LHCN-M2 (cell line): ENCODE measurements at places on chromosomes 7 and 10. TPM values are rescaled to one million over a fixed set of nuclear protein-coding genes. Genes with fewer than 3 reads are reported as not detected.

SH2D4B gene
- total RNA-seq = not detected in 2 replicates

TRIM50 gene
- total RNA-seq = not detected in 2 replicates

MCM10 gene
- total RNA-seq = 26.1 and 29.6 TPM in 2 replicates

DNA sequence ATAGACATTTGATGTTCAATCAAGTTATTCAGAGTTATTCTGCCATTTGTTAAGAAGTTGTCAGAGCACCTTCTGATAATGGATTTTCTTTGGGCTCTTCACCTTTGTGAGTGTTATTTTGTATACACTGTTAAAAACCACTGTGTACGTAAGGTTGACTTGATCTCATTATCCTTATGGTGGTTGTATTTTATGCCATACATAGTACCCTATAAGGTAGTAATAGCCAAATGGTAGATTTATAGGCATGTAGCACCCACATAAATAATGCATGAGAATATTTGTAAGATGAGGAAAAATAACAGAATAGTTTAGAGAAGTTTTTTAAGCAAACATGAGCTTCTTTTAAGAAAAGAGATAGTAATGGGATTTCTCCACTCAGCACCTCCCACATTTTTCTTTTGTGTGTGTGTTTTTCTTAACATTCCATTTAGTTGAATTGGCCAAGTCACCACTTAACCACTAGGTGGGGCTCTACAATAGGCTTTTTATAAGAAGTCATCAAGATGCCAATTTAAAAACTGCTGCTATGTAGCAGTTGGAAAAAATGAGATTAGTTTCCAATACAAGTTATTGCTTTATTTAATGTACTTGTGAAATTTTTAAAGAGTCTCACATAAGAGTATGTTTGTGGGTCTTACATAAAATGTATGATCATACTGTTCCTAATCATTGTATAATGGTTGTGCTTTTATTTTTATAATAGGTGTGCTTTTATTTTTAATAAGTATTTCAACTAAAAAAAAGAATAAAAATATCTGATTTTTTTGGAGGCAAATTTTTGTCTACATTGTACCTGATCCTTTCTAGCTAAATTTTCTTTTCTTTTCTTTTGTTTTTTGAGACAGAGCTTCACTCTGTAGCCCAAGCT lies 41.1 kb upstream of the STMP1 start:
- peak; percentile 92 for DNase-seq

DNA sequence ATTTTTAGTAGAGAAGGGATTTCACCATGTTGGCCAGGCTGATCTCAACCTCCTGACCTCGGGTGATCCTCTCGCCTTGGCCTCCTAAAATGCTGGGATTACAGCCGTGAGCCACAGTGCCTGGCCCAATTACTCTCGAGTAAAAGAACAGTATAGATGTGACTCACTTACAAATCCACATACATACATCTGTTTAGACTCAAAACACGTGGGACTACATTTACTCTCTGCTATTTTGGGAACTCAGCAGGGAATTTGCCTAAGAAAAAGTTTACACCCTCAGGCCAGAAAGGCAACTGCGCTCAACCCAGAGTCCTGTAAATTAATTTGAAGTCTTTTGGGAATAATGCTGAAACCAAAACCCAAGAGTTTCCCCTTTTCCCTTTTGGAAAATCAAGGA lies 289.7 kb downstream of the KLF6 start:
- DNase-seq = no peak

TMEM178B gene
- total RNA-seq = 0.34 and 0.45 TPM in 2 replicates

GRCh38 chr10:78413076-78414055 lies 379.7 kb downstream of the RPS24 start:
- DNase-seq = no peak

GRCh38 chr10:21071001-21071673 lies 174.0 kb upstream of the NEBL start:
- no peak for DNase-seq

DNA sequence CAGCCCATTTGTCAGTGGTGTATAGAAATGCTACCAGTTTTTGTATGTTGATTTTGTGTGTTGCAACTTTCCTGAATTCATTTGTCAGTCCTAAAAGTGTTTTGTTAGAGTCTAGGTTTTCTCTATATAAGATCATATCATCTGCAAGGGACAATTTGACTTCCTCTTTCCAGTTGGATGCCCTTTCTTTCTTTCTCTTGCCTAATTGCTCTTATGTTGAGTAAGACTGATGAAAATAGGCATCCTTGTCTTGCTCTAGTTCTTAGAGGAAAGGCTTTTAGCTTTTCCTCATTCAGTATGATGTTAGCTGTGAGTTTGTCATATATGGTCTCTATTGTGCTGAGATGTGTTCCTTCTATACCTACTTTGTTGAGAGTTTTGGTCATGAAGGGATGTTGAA lies 161.7 kb upstream of the TPK1 start:
- no peak for DNase-seq

DNA sequence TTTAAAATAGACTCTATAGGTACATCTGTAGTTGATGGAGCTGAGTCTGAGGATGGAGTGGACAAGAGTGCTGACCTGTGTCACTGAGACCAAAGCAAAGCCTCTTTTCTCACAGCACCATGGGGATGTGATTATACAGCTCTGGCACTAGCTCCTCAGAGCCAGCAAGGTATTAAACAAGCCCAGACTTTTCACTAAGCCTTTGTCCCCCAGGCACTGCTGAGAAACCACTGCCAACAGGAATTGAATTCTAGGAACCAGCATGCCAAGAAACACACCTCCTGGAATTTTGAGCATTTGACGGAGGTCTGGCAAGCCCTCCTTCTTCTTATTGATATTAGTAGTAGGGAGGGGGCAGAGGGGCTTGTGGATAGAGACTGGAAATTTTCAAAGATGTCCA lies 147.0 kb downstream of the C1GALT1 start:
- DNase-seq = no peak

- DNase-seq = peak; percentile 38
Measured at GRCh38 chr7:65980478-65981250, 1.3 kb downstream of the GUSB start.

TNKS2 gene
- total RNA-seq = 27.5 and 30.6 TPM in 2 replicates

MAGI2 gene
- total RNA-seq = 2.4 and 3.6 TPM in 2 replicates

DNA sequence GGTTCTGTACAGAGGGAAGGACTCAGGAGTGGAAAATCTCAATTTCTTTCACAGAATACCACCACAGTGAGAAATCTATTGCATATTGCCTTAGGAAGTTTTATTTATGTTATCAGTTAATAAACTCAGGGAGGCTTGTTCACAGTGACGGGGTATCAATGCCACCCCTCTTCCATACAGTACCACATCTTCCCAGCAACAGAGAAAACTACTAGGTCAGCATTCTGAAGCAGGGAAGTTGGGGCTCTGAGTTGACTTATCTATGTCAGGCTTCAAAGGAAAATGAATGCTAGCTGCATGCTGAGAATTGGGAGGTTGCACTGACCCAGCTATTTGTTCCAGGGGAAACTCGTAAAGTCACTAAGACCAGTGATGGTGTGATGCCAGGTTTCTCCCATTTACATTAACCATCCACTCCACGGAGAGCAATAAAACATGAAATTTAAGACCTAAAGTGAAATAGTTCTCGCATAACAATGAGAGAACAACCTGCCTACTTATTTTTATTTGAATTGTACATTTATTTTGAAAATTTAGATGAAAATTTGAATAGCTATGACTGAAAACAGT lies 266.7 kb downstream of the RNLS start:
- DNase-seq = no peak

DNA sequence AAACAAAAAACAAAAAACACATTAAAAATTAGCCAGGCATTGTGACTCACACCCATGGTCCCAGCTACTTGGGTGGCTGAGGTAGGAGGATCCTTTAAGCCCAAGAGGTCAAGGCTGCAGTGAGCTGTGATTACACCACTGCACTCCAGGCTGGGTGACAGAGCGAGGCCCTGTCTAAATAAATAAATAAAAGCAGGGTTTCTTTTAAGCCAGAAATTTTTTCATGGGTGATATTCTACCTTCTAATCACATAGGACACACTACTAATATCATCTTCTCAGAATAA lies 14.2 kb upstream of the SVIL start:
- DNase-seq = no peak

CEP55 gene
- total RNA-seq = 99.7 and 102 TPM in 2 replicates

KIF11 gene
- total RNA-seq = 61.3 and 66.2 TPM in 2 replicates

DNA sequence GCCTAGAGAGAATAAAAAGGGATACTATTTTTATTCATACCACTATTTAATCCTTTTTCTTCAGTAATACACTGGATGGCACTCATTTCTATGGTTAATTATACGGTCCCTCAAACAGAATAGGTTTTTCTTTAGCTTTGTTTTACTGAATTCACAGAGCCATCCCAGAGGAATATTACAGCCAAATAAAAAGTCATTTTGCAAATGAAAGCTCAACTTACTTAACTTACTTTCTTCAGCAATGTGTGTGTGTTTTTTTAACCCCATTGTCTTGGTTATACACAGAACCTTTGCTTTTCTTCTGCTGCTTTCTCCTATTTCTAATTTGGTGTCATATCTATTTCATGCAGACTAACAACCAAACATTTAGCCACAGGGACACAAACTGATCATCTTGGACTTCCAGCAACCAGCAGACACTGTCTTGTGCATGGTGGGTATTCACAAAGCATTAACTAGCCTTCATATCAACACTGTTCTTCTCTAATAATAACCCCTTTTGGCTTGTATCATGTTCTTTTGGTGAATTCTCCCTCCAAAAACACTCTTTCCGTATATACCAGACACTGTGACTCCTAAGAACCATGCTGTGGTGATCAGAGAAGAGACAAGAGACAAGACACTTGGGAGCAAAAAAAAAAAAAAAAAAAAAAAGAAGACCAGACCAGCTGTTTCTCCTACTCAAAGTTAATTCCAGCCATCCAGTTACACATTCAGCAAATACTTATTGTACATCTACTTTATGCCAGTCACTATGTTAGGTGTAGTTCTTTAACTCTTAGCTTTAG lies 40.4 kb downstream of the PIP4K2A start:
- peak; percentile 64 for DNase-seq

GRCh38 chr7:148914208-148914777 lies 30.2 kb upstream of the EZH2 start:
- DNase-seq = peak; percentile 83

DNA sequence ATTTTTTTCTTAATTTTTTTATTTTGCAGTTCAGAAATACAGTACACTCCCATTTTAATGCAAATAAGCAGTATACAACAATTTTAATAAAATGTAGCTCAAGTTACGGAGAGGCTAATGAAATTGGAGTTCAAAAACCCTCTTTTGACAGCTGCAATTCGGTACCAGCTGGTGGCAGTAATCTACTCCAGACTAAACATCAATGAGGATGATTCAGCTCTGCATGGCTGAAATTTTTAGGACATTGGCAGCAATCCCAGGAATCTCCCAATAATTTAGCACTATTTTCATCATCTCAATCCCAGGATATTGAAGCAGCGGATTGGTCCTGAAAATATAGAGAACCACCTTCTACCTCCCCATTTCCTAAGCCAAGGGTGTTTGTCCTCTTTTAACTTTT lies 278.8 kb downstream of the CACNA2D1 start:
- DNase-seq = peak; percentile 79

DNA sequence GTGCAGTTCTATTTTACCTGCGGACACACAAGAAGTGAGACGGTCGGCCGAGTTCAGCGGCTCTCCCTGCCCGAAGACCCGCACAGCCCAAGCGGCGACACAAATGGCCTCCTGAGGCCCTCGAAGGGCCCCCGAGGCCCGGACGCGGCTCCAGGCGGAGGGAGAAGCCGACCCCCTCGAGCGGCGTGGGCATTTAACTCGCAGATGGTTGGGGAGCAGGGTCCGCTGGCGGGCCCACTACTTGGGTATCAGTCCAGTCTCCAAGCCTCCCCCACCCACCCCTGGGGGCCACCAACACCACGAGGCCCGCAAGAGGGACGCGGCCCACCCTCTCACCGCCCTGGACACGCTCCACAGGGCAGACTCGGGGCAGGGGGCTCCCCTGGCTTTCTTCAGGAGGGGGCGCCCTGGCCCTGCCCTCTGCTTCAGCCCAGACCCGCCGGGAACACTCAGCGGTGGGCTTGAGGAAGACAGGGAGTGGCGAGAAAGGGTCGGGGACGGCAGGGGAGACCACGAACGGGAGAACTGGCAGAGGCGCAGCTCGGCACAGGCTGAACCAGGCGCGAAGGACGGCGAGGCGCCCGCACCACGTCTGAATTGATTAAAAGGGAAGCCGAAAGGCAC lies 1.7 kb downstream of the IGF2BP3 start:
- DNase-seq = peak; percentile 15

DNA sequence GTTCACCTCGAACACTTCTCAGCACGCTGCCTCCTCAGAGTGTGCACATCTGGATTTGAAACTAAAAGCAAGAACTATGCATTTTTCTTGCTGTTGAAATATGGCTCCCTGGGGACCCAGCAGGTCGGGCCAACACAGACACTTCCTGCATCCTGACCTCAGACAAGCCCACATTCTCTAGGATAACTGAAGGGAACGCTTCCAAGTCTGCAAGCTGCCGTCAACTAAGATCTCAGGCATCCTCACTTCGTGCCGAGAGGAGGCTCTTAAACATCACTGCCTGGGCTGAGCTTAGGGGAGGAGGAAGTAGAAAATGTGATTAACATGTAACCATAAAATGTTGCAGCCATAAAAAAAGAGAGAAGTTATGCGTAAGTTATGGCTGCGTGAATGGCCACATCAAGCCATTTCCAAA lies 65.5 kb downstream of the PYROXD2 start:
- peak; percentile 99 for DNase-seq

DNA sequence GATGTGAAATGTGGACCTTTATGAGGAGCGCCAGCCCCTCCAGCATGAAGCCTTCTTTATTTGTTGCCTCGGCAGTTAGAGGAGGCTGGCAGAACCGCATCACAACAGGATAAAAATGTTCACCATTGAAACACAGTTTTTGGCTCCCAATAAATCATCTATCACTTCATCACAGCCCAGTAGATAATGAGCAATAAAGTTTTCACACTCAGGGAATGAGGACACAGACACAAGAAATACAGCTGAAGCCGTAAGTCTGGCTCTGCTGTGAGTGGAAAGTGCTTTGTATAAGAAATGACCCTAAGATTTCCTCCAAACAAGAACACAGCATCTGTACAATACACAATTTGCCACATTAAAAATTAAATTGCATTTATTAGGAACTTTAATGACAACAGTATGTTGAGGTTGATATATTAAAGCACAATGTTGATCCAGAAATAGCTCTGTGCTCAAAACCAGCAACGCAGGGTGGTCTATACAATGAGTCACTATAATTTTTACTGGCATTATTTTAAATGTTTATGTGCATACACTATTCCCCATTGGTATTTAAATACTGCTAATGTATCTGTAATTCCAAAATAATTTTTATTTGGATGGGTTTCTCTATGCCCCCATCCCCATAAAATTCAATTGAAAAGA lies 301.8 kb upstream of the MGMT start:
- DNase-seq = no peak

- peak; percentile 13 for DNase-seq
Measured at GRCh38 chr7:104267701-104268368, 60.0 kb upstream of the ORC5 start.

- no peak for DNase-seq
Measured at GRCh38 chr10:21849607-21850006, 153.9 kb downstream of the DNAJC1 start.

LRRC4 gene
- 0.38 and 0.98 TPM in 2 replicates for total RNA-seq

LRRC17 gene
- total RNA-seq = 1,139 and 1,308 TPM in 2 replicates

GRCh38 chr7:50428911-50429310 lies 21.2 kb downstream of the FIGNL1 start:
- DNase-seq = no peak

FOXI2 gene
- not detected in 2 replicates for total RNA-seq

GRCh38 chr10:14009371-14010100 lies 321.2 kb downstream of the FRMD4A start:
- peak; percentile 56 for DNase-seq

- no peak for DNase-seq
Measured at GRCh38 chr7:74225400-74225799, 15.6 kb downstream of the LAT2 start.

GRCh38 chr10:110313674-110314073 lies 9.0 kb upstream of the SMNDC1 start:
- DNase-seq = no peak

- no peak for DNase-seq
Measured at GRCh38 chr7:66779669-66780409, 39.3 kb downstream of the RABGEF1 start.
